ENCODE measurements at places on chromosomes 16 and 17.

DNA sequence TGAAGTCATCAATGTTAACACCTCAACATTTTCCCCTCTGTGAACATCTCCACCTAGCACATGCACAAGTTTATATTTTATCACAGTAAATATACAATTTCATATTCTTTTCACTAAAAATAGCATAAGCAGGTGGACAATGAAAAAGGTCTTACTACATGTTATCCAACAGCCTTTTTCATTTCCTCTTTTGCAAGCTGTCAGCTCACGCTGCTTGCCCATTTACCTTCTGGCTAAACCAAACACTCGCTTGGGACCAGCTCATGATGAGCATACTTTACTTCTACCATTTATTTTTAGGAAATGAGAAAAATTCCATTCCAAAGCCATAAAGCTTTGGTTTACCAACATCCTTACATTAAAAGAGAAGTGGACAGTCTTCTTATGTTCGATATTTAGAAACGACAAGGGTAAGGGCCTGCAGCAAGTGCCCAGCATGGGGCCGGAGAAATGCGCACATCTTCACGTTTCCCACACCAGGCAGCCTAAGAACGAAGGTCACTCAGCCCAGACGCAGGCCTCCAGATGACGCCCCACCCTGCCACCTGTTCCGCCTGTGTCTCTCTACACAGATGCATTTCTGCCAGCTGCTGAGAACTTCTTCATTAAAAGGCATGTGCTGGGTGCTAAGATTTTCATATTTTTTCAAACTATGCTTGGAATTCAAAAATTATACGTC lies 13.9 kb downstream of the SNN start:
- DNase-seq, result no peak

DNA sequence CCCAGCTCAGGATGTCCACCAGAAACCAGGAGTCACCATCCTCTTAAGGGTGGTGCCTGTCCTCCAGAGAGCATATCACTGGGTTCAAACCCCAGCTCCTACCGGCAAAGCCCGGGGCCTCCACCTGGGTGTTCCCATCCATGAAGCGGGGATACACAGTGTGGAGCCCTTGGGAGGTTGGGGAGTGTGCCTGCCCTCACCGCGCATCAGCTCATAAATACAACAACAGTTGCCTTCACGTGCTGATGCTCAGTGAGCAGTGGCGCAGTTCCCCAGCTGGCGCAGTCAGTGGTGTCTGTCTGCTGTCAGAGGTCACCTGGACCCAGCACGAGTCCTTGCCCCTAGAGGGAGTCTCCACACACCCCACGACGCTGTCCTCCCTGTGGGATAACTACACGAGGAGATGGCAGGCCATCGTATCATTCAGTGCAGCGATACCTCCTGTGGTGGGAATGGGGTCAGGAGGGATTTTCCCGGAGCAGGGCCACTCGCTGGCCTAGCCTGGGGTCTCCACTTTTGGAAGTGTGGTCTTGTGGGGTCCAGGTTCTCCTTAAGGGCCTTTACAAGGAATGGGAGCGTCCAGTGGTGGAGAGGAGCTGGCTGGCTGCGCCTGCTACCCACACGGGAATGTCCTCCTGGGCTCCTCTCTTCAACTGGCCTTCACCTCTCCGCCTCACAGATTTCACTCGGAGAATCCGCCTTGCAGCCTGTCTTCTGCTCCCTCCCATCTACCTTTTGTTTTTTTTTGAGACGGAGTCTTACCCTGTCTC lies 2.3 kb upstream of the ELOB start:
- DNase-seq, result no peak

- DNase-seq, result no peak
These were observed 7.7 kb downstream of the SLC35B1 start for GRCh38 chr17:49699966-49700575.

GRCh38 chr16:62700426-62701294 lies 664.4 kb upstream of the CDH8 start:
- DNase-seq, result no peak

GRCh38 chr16:20610211-20610891 lies 34.2 kb upstream of the ACSM2B start:
- no peak for DNase-seq

DNA sequence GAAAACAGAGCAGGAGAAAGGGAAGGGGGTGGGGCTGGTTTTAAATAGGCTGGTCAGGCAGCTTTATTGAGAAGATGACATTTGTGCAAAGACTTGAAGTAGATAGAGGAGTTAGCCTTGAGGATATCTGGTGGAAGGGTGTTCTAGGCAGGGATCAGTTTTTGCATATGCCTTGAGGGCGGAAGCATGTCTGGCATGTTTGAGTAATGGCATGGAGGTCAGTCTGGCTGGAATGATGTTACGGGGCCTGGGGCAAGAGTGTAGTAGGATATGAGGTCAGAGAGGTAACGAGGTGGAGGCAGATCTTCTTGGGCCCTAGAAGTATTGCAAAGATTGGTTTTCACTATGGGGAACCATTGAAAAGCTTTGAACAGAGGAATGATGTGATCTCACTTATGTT lies 4.8 kb downstream of the RABEP1 start:
- DNase-seq, result no peak

DNA sequence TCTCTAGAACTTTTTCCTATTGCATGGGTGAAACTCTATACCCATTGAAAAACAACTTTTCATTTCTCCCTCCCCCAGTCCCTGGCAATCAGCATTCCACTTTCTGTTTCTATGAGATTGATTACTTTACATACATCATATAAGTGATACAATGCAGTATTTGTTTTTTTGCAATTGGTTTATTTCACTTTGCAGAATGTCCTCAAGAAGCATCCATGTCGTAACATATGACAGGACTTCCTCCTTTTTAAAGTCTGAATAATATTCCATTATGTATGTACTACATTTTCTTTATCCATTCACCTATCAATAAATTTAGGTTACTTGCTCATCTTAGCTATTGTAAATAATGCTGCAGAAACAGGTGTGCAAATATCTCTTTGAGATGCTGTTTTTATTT lies 8.8 kb downstream of the IL21R start:
- DNase-seq, result no peak

GRCh38 chr16:77158293-77158692 lies 32.7 kb upstream of the MON1B start:
- no peak for DNase-seq

DNA sequence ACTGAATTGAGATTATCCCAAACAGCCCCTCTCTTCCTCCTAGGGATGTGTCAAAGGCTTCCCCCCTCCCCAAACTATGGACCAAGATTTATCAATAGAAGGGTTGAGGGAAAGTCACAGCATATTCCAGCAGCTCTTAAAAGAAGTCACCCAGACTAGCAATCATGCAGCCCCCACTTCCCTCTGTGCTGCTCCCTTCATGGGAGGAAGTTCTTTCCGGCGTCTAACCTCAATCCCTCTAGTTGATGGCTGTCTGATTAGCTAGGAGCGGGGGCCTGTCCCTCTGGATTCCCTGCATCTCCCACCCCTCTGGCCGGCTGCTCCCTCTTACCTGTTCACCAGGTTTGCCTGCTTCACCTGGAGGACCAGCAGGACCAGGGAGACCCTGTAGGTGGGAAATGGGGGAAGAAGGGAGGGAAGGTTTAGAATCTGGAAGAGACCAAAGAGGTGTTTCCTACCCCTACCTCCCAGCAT lies 9.2 kb downstream of the COL1A1 start:
- no peak for DNase-seq

DNA sequence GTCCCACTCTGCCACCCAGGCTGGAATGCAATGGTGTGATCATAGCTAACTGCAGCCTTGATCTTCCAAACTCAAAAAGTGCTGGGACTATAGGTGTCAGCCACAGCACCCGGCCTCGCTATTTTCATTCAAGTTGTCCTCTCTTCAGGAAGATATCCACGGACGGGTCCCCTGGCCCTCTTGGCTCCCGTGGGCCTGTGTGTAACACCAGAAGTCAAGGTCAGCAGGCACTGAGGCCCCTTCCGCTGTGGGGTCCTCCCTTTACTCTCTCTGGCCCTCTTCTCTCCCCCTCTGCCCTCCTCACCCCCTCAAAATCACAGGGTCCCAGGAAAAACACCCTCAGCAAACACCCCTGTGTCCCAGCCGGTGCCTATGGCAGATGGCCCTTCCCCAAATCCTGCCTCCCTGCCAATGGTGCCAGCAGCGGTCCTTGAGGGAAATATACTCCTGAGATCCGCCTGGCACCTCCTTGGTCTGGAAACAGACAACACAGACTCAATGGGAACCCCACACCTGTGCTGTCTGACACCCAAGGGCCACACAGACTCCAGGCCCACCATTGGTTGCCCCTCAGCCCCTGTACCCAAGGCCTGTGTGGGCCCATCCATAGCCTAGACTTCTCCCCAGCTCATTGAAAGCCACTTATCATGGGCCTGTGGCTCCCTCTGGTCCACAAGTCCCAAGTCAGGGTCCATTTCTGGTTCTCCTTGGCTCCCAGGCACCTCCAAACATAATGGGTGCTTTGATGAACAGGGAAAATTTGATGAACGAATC lies 221.5 kb downstream of the ZNF423 start:
- no peak for DNase-seq

- no peak for DNase-seq
These were observed 14.5 kb upstream of the CNOT1 start for GRCh38 chr16:58644108-58644507.

- no peak for DNase-seq
These were observed 20.5 kb downstream of the GRB7 start for GRCh38 chr17:39757931-39758873.

- no peak for DNase-seq
These were observed 6.2 kb upstream of the GSE1 start for GRCh38 chr16:85606904-85607303.

- no peak for DNase-seq
These were observed 6.9 kb upstream of the KRT17 start for GRCh38 chr17:41631025-41631897.

DNA sequence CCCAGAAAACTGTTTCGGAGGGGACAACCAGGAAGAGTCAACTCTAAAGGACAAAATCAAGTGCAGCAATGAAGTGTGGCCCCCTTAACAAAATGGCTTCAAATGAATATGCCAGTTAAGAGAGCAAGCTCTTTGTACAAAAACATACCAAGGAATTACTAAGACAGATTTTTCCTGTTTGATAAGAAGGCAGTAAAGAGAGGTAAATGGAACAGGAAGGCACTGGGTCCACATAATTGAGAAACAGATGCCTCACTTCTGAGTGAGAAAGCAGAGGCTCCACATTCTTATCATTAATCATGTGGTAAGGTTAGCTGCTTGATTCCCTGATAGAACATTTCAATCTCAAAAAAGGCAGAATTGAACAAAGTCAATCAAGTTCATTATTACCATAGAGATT lies 44.9 kb downstream of the MBTD1 start:
- DNase-seq, result no peak

DNA sequence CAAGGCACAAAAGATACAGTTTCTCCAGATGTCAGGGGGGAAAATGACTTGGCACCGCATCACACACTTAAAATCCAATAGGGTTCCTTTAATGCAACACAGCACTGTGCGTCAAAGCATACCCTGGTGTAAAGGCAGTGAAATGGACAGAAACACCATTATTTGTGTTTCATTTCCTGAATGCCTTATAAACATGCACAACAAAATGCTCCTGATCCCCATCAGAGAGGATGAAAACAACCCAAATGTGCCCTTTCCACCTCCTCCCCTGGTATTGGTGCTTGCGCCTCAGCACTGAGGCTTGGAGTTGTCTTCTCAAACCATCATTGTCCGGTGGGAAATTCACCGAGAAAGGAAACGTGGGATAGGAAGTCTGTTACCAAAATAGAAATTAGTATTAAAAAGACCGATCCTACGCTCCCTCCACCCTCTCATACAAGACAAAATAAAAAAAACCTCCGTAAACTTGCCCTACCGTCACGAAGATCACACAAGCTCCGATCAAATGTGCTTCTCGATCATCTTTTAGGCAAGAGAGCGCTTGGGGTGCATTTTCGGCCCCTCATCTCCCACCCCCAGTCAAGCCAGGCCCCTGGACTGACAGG lies 722 bp downstream of the CDC27 start:
- DNase-seq, result peak; percentile 10

- DNase-seq, result peak; percentile 92
These were observed 671.1 kb downstream of the WWOX start for GRCh38 chr16:78770353-78771091.

- DNase-seq, result peak; percentile 45
These were observed 15.4 kb upstream of the NDEL1 start for GRCh38 chr17:8420041-8420934.

- DNase-seq, result no peak
These were observed 2.0 kb upstream of the PLA2G15 start for GRCh38 chr16:68242926-68243858.

GRCh38 chr16:29994600-29995323 lies 655 bp downstream of the HIRIP3 start:
- DNase-seq, result no peak

- DNase-seq, result no peak
These were observed 47.7 kb downstream of the TK2 start for GRCh38 chr16:66502020-66502913.

DNA sequence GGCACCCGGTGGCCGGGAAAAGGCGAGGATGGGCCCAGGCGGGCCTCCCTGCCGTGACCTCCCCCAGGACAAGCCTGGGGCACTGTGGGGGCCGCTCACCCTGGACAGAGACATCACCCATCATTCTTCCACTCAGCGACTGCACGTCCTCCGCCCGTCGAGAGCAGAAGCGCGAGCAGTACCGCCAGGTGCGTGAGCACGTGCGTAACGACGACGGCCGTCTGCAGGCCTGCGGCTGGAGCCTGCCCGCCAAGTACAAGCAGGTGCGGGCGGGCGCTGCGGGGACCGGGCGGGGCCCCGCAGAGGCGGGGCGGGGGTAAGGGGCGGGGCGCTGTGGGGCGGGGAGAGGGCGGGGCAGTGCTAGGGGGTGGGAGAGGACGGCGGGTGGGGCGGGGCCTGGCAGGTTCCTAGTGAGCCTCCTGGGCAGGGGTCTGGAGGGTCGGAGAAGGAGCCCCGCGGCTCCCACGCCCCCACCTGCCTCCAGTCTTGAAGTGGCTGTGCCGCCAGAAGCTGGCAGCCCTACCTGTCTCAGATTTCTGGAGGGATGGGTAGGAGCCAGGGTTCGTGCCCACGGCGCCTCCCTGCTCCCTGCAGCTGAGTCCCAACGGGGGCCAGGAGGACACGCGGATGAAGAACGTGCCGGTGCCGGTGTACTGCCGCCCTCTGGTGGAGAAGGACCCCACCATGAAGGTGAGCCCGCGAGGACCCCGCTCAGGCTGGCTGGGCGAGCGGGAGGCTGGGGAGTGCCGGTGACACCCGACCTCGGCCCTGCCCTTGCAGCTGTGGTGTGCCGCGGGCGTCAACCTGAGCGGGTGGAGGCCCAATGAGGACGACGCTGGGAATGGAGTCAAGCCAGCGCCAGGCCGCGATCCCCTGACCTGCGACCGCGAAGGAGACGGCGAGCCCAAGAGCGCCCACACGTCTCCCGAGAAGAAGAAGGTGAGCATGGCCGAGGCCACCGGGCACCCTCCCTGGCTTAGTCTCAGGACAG lies 7.5 kb downstream of the NME3 start:
- peak; percentile 70 for DNase-seq

DNA sequence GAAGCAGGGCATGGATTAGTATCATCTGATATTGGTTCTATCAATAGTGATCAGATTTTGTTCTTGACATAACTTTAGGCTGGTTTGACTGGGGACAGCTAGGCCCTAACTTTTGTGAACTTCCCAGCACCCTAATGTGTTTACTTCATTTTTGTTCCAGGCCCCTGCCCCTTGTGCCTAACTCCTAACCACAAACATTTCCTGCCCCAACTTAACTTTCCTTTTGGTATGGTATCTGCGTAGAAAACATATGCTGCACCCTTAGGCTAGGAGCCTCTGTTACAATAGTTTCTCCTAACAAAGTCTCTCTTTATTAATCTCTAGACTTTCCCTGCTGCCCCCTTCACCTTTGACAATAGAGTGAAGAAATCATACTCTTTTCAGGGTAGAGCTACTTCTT lies 2.5 kb downstream of the ADPRM start:
- DNase-seq, result no peak

All from HuH-7 (cell line).